OCI-LY7 (cell line): ENCODE measurements at places on chromosomes 5 and 9.

GRCh38 chr5:72799721-72800120 is 16.7 kb upstream of the TNPO1 start:
- no peak for DNase-seq

GRCh38 chr5:181203093-181203711 is 1.8 kb downstream of the TRIM7 start:
- no peak for DNase-seq

GRCh38 chr9:23015557-23015956 is 568.9 kb downstream of the DMRTA1 start:
- DNase-seq, result no peak

GRCh38 chr5:166427211-166427610 is 1864.2 kb upstream of the WWC1 start:
- no peak for DNase-seq

DNA sequence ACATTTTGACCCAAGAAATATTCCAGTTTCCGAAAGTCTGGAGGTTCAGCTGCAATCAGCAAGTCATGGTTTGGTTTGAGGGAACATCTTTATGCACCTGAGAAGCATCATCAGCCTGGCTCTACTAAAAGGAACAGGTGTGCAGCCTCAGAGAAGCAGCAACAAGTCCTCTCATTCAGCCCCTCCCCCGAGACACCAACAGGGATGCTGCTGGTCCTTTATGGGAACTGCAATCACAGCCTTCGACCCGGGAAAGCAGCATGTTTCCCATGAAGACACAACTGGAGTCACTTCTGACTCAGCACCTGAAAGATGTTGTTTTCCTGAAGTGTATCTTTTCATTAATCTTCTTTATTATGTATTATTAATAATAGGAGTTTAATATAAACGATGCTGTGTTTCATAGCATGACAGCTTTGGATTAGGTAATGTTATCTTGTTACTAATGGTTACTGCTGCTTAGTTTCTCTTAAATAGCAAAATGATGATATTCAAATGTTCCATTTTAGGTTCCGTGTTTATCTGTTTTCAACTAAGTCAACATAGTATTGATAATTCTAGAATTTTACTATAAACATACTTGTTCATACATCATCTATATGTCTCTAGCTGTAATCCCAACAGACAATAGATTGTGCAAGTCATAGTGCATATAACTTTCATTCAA is 15.6 kb upstream of the NREP start:
- peak; percentile 33 for DNase-seq

DNA sequence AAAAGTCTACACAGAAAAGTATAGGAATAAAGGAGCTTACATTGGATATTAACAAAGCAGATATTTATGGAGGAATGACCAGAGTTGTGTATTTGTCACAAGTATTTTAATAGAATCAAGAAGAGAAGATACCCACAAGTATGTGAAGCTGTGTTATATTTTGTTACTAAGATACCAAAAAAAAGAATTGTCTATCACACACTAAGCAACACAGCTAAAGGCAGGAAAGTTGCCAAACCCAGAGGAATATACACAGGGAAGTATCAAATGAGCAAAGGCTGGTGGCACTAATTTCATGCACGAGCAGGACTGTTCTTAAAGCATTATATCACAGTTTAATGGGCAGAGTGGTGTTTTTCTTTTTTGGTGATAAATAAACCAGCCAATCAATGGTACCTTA is 30.9 kb upstream of the RAI14 start:
- DNase-seq, result no peak

- DNase-seq, result no peak
Observed at GRCh38 chr9:33048054-33048465, 23.0 kb downstream of the DNAJA1 start.

GRCh38 chr9:134591082-134591571 is 50.5 kb upstream of the COL5A1 start:
- no peak for DNase-seq

DNA sequence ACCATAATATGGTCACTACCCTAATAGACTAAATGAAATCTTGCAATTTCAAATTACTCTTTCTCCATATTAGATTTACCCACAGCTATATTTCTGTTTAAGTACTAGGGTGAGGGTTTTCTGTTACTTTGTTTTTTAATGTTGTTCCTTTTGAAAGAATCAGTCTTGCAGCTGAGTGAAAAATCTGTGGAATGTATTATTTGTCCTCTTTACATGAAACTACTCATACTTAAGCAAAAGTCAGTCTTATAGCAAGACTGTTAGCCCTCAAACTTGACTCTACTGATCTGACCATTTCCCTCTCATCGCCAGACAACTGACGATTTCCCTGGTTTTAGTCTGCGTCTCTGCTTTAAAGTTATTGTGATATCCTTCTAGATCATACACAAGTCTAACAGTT is 84.0 kb downstream of the PIK3R1 start:
- no peak for DNase-seq

DNA sequence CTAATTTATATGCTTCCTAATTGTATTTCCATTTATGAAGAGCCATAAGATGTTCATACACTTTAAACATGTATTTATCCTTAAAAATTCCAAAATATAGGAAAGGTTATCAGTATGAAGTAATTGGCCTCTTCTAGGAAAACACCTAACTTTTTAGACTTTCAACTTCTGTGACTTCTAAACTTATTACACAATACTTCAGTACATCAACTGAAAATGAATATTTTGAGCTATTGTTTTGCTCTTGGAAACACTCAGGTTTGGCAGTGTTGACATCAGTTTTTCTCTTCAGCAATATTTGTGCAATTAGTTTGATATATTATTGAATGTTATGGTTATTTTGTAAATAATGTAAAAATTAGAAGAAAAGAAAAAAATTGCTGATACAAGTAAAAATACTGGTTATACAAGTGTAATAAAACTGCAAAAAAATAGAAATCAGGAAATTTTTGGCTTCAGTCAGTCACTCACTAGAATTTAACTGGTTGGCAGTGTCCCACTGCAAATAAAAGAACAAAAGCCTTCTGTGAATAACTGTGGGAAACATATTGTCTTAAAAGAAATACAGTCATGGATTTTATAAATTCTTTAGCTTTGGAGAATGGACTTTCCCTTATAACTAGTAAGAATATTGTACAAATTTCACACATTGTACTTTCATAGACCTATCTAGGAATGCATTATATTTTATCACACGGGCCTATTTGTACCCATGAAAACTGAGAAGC is 635.9 kb downstream of the TLE1 start:
- DNase-seq, result no peak

- no peak for DNase-seq
Observed at GRCh38 chr9:128304971-128305288, 17.3 kb downstream of the TRUB2 start.

- DNase-seq, result no peak
Observed at GRCh38 chr9:88052321-88052965, 78.1 kb upstream of the CDK20 start.

DNA sequence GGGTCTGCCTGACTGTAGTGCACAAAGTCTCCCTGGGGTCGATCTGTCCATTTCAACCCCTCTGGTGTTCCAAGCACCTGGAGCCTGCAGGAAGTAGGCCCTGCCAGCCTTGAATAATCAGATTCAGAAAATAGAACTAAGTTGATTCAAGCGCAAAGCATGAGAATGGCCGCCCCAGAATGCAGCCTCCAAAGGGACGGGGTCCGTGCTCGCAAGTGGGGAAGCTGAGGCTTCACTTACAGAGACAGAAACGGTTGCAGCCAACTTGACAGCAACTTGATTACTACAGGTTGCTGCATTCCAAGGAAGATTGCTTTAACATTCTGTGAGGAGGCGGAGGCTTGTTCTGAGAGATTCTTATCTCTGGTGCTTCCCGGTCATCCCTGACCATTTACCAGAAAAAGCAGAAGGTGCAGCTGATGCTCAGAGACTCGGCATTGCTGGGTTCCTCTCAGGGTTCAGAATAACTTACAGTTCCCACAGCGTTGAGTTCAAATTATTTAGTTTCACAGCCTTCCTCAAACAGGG is 14.9 kb upstream of the LRRC14B start:
- no peak for DNase-seq

DNA sequence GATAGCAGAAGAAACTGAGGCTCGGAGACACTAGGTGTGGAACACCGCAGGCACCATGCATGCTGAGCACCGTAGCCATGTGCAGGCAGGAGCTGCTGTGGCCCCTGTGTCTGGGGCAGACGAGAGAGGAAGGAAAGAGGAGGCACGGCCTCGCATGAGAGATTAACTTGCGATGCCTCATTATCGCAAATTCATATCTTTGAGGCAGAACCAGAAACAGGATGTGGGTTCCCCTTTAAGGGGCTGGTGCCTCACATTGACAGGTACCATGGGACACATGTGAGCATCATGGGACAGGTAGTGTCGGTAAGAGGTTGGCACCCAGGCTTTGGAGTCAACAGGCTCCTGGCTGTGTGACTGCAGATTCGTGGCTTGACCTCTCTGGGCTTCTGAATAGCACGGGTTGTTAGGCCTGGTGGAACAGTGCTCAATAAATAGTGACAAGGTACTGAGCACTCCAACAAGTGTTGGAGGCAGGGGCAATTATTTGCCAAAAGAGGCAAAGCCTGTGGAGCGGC is 40.8 kb downstream of the NAIF1 start:
- DNase-seq, result peak; percentile 92

DNA sequence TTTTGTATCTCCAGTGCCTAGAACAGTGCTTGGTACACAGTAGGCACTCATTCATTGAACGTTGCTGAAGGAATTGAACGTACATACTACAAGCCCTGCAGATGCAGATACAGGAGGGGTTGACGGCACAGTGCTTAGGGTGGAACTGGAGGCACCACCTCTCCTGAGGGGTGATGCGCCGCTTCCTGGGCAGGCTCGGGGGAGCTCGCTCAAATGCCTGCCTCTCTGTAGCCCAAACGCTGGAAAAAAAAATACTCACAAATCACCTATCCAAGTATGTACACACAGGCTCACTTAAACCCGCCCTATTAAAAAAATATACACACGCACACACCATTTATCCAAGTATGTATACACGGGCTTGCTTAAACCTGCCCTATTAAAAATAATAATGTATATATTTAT is 536 bp upstream of the COMMD10 start:
- DNase-seq, result peak; percentile 45

- no peak for DNase-seq
Observed at GRCh38 chr5:62059960-62060359, 246.0 kb upstream of the KIF2A start.

GRCh38 chr9:14471041-14471440 is 157.1 kb upstream of the NFIB start:
- no peak for DNase-seq

GRCh38 chr5:80625230-80625629 is 29.2 kb upstream of the MSH3 start:
- DNase-seq, result no peak

GRCh38 chr5:98770911-98771322 is 2.5 kb upstream of the RGMB start:
- peak; percentile 14 for DNase-seq

DNA sequence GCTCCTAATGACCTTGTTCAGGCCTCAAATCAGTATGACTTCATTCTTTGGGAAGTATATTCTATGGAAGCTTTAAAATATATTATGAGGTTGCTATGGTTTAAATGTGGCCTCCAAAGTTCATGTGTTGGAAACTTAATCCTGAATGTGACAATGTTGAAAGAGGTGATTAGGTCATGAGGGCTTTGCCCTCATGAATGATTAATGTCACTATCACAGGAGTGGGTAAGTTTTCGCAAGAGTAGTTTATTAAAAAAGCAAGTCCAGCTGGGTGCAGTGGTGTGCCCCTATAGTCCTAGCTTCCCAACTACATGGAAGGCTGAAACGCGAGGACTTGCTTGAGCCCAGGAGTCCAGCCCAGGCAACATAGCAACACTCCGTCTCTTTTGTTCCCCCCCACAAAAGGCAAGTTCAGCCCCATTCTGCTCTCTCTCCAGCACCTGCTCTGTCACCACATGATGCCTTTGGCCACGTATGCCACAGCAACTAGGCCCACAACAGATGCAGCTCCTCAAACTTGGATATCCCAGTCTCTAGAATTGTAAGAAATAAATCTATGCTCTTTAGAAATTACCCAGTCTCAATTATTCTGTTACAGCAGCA is 105.3 kb downstream of the SIL1 start:
- no peak for DNase-seq

DNA sequence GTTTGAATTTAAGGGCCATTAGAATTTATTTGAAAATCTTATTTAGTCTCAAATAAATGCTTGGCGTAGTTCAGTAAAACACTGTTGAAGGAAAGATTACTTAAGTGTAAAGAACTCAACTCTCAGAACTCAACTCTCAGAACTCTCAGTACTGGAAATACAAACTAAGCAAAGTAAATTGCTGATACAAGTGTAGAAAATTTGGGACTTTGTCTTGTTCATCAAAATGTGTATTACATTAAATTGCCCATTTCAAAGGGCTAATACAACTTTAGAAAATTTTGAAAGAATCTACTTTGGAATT is 99.4 kb downstream of the CSNK1G3 start:
- no peak for DNase-seq

- no peak for DNase-seq
Observed at GRCh38 chr5:81044868-81045267, 84.7 kb downstream of the RASGRF2 start.

DNA sequence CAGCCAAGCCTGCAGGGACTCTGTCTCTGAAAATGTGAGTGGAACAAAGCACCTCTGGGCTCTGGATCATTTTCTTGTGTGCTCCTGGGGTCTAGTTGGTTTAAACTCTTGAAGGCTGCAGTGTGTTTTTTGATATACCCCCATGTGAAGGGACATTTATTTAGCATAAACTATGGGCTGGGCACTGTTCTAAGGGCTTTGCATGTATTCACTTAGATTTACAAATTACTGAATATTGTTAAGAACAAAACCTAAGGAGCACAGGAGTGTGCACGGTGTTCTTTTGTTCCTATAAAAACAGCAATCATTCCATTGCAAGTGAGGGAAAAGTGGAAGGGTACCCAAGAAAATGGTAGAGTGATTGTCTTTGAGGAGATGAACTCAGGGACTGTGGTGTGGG is 20.0 kb upstream of the CD180 start:
- DNase-seq, result no peak

GRCh38 chr5:16417398-16418074 is 48.1 kb downstream of the ZNF622 start:
- no peak for DNase-seq

GRCh38 chr9:89185980-89186379 is 7.4 kb upstream of the SHC3 start:
- DNase-seq, result peak; percentile 3

DNA sequence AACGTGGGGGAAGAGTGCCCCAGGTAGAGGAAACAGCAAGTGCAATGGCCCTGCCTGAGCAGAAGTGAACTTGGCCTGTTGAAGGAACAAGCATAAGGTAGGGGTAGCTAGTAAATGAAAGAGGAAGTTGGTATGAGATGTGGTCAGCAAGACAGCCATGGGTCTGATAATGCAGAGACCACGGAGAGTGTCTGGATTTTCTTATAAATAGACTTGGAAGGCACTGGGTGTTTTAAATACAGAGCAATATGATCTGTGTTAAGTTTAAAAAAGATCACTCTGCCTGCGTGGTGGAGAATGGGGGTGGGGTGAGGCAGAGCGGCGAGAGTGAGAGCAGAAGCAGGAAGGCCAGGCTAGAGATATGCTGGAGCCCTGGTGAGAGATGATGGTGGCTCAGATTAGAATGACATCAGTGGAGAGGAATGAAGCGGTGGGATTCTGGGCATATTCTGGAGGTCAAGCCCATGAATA is 4.2 kb downstream of the ADAM19 start:
- peak; percentile 89 for DNase-seq
